ENCODE measurements at places on chromosomes 7 and 10. TPM values are rescaled to one million over a fixed set of nuclear protein-coding genes. Genes with fewer than 3 reads are reported as not detected.

GRCh38 chr10:17241611-17242333 lies 13.7 kb downstream of the VIM start:
- no peak for DNase-seq

GRCh38 chr10:64091897-64092296 lies 570.7 kb downstream of the REEP3 start:
- DNase-seq: no peak

- DNase-seq: peak; percentile 56
Measured at GRCh38 chr7:50812841-50813475, 30.3 kb upstream of the GRB10 start.

- DNase-seq: no peak
Measured at GRCh38 chr7:150417239-150417638, 33.2 kb upstream of the GIMAP8 start.

GRCh38 chr7:86747698-86748097 lies 104.0 kb downstream of the GRM3 start:
- DNase-seq: no peak

- peak; percentile 35 for DNase-seq
Measured at GRCh38 chr10:20897146-20897825, at the start of gene NEBL. Gene NEBL (minus strand): TSS chr10:20897311. CDS start chr10:20897205, 106 bp downstream.

DNA sequence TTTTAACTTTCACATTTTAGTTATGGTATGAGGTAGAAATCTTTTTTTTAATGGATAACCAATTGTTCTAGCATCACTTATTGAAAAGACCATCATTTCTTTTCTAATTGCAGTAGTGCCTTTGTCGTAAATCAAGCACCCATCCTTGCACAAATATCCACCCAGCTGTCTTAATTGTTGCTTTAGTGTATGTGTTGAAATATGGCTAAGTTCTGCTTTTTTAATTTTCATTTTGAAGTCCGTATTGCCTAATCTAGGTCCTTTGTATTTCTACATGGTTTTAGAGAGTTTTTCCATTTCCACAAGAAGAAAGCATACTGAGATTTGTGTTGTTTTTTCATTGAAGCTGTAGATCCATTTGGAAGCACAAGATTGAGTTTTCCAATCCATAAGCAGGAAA lies 259.6 kb upstream of the SEMA3E start:
- no peak for DNase-seq

Gene PDGFA
- 43.2 TPM for total RNA-seq

- peak; percentile 29 for DNase-seq
Measured at GRCh38 chr7:131692131-131692960, 135.9 kb upstream of the PODXL start.

GRCh38 chr10:569961-570627 lies 119.4 kb downstream of the DIP2C start:
- DNase-seq: no peak

DNA sequence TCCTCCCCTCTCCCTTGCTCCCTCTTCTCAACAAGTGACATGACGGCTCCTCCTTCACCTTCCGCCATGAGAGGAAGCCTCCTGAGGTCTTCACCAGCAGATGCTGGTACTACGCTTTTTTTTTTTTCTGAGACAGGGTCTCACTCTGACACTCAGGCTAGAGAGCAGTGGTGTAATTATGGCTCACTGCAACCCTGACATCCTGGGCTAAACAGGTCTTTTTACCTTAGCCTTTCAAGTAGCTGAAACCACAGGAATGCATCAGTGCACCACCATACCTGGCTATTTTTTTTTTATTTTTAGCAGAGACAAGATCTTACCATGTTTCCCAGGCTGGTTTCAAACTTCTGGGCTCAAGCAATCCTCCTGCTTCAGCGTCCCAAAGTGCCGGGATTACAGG lies 43.6 kb downstream of the MDH2 start:
- no peak for DNase-seq

GRCh38 chr7:79084423-79084822 lies 369.0 kb downstream of the MAGI2 start:
- no peak for DNase-seq

- DNase-seq: peak; percentile 91
Measured at GRCh38 chr7:140060788-140061606, 1.8 kb downstream of the PARP12 start.

GRCh38 chr7:78620920-78621319 lies 822.3 kb downstream of the PHTF2 start:
- peak; percentile 5 for DNase-seq

Gene NME8
- not detected for total RNA-seq

Gene PITX3
- total RNA-seq: under 0.01 TPM

DNA sequence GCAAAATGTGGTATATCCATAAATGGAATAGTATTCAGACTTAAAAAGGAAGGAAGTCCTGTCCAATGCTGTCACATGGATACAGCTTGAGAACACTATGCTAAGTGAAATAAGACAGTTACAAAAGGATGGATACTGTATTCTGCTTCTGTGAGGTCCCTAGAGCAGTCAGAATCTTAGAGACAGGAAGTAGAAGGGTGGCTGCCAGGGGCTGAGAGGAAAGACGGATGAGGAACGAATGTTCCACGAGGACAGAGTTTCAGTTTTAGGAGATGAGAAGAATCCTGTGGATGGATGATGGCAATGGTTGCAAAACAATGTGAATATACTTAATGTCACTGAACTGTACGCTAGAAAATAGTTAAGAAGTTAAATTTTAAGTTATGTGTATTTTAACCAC lies 3.8 kb downstream of the PRKCQ start:
- DNase-seq: no peak

Gene CRYGN
- total RNA-seq: not detected

- peak; percentile 40 for DNase-seq
Measured at GRCh38 chr10:82942286-82943099, 1067.5 kb downstream of the NRG3 start.

Gene FANK1
- total RNA-seq: 2.9 TPM

Gene ORC5
- total RNA-seq: 20.6 TPM

DNA sequence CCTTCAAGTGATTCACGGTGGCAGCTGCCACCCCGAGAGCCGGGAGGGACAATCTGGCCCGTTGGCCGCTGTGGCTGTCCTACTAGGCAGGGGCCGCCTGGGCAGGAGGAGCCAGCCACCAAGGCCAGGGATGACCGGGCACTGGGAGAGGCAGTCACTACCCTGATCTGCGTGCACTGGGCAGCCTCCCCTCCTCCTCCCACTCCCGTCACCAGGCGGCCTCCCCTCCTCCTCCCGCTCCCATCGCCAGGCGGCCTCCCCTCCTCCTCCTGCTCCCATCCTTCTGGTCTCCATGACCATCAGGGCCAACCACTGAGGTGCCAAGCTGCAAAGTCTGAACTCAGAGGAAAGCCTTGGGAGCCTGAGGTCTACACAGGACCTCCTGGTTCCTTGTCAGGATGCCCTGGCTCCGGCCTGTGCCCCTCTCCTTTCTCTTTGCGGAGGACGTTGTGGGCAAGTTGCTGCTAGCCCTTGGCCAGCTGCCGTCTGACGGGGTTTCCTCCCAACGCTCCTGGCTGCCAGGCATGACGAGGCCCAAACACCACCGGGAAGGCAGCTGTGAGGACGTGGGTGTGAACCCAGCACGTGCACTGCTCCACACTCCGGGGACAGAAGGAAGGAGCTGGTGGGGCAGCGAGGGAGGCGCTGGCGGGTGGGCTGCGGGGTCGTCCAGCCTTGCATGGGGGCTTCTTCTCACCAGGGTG lies 131.1 kb downstream of the WDR37 start:
- no peak for DNase-seq

DNA sequence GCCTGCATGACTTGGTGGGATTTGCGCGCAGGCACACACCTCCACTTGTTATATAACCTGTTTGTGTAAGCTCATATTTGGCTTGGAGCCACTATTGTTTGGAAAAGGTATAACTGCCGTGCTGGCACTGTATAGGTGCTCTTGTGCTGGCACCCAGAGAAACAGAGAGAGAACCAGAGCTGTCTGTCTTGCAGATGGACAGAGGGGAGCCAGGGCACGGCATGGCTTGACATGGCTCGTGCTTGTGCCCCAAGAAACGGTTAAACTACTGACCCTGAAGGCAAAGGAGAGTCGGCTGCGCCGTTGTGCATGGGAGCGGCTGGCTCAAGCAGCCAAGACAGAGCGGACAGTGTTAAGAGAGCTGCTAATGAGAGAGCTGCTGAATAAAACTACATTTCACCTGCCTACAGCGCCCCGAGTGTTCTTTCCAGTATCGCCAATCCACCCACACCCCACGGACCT lies 23.2 kb downstream of the RAPGEF5 start:
- no peak for DNase-seq

DNA sequence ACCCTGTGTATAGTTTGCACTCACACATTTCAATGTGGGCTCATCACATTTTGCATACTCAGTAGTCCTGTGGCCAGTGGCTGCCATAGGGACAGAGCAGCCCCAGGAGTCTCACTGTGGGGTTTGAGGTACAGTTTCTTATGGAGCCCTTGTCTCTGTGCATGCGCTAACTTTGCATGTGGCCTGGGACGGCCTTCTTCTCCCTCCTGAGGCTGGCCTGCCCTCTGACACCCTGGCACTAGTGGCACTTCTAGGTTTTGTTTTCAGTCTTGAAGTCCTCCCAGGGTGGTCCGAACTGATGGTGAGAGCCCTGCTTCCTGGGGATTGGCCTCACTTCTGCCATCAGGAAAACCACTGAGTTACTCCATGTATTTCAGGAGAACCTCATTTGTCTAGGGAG lies 21.2 kb downstream of the NACAD start:
- no peak for DNase-seq

Gene DEPP1
- total RNA-seq: 29.8 TPM

Gene SORBS1
- total RNA-seq: 8.2 TPM

Gene ZNF804B
- total RNA-seq: under 0.01 TPM

Gene AFAP1L2
- 7.3 TPM for total RNA-seq

- peak; percentile 82 for DNase-seq
Measured at GRCh38 chr7:158695726-158696452, 8.7 kb downstream of the NCAPG2 start.

Gene C10orf90
- total RNA-seq: not detected

DNA sequence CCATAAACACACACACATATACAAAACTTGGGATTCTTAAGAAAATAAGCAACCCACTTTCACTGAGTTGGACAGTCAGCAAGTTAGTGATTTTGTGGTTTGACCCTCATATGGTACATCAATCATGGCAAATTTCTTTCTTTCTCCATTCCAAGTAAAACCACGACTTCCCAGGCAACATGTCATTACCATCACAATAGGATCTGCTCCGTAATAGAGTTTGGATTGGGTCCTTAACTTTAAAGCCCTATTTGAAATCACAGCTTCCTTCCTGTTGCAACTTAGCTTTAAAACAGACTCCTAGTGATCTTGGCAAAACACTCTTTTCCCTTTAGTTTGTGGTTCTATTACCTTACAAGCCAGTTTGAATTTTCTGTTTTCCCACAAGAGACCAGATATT lies 483.6 kb downstream of the INHBA start:
- no peak for DNase-seq

Gene SYNPO2L
- 0.43 TPM for total RNA-seq

Gene NANOS1
- 1.9 TPM for total RNA-seq

Gene GPR15LG
- not detected for total RNA-seq

DNA sequence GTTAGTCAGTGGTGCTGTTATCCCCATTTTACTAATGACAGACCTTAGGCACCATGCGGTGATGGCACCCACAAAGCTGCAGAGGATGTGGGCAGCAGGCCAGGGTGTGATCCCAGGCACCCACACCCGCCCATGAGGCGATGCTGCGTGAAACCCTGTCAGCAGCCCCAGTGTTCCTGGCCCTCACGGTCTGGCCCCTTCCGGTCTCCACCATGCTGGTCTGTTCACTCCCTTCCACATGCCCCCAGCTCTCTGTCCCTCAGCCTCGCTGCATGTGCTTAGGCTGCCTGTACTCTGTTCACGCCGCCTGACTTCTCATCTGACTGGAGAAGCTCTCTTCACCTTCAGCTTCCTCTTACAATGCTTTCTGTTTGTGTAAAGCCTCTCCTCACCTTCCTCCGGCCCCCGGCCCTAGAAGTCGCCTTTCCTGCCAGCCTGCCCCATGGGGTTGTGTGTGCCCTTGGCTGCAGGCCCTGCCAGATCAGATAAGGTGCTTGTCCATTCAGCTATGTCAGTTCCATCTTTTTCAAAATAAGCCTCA lies 17.6 kb upstream of the ORAI2 start:
- DNase-seq: no peak

- DNase-seq: no peak
Measured at GRCh38 chr7:67380326-67380725, 383.7 kb downstream of the TYW1 start.

DNA sequence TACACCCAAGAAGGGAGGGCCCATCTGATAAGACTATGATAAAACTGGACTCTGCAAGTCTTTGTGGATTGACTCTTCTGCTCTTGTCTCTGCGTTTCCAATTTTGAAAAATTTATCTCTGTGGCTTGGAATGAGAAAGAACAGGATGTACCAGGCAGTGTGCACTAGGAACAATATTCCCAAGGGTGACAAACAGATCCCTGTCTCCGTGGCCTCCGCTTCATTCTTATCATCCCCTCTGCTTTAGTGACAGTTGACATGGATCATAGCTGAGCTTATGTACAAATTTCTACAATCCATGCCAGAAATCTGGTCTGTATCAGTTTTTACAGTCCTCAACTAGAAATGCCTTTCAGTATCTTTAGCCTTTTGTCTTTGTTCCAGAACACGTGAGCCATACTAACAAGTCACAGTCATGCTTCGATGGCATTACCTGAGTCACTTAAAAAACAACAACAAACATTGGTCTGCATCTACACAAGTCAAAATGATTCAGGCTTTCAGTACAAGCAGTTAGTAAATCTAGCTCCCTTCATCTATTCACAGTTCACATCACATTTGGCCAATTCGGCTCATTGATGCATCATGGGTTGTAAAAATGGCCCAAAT lies 393.6 kb upstream of the CELF2 start:
- no peak for DNase-seq

Gene HTR7
- 2.3 TPM for total RNA-seq

Gene RASA4B
- 2.3 TPM for total RNA-seq

Gene LRIT2
- not detected for total RNA-seq

Gene STEAP4
- total RNA-seq: under 0.01 TPM

DNA sequence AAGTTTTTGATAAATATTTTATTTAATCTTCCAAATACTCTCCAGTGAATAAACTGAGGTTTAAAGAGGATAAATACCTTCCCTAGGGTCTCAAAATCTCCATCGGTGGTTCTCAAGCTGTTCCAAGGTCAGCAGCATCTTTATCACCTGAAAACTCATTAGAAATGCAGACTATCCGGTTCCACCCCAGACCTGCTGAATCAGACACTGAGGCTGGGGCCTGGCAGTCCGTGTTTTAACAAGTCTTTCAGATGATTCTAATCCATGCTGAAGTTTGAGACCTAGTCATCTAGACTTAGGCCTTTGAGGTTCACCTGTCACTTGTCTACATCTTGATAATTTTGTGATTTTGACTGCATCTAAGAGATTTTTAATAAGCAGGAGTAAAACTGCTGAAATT lies 37.5 kb downstream of the PLEKHA8 start:
- no peak for DNase-seq

Gene NCF1
- total RNA-seq: not detected

Measured in fibroblast of villous mesenchyme (primary cell).